ENCODE measurements at places on chromosomes 3 and 15. TPM values are rescaled to one million over a fixed set of nuclear protein-coding genes. Genes with fewer than 3 reads are reported as not detected.

TICRR gene
- total RNA-seq = 4.8 TPM

ENTPD3 gene
- not detected for total RNA-seq

MESP1 gene
- not detected for total RNA-seq

CELSR3 gene
- total RNA-seq = 7.6 TPM

COL8A1 gene
- total RNA-seq = 5.6 TPM

KNL1 gene
- 9.5 TPM for total RNA-seq

OR5K4 gene
- total RNA-seq = not detected

ZBBX gene
- total RNA-seq = 3.2 TPM

PPP1R14D gene
- total RNA-seq = not detected

MINAR1 gene
- 5.3 TPM for total RNA-seq

LIPC gene
- total RNA-seq = not detected

STRIT1 gene
- total RNA-seq = not detected

TRAK1 gene
- 48.2 TPM for total RNA-seq

AQP9 gene
- not detected for total RNA-seq

ATP13A5 gene
- total RNA-seq = 0.23 TPM

MON1A gene
- 6.1 TPM for total RNA-seq

ADGRG7 gene
- not detected for total RNA-seq

TMEM108 gene
- 14.2 TPM for total RNA-seq

ZXDC gene
- total RNA-seq = 25.4 TPM

SNTN gene
- not detected for total RNA-seq

SLC28A1 gene
- total RNA-seq = not detected

DLEC1 gene
- 0.62 TPM for total RNA-seq

GOLGA8T gene
- total RNA-seq = 0.41 TPM

THAP10 gene
- total RNA-seq = 1.9 TPM

PIK3CB gene
- 14.2 TPM for total RNA-seq

NR2E3 gene
- total RNA-seq = not detected

ALDH1L1 gene
- total RNA-seq = not detected

BNC1 gene
- total RNA-seq = 14.4 TPM

STXBP5L gene
- total RNA-seq = 14.6 TPM

MESP2 gene
- total RNA-seq = 0.33 TPM

SNX4 gene
- 35.6 TPM for total RNA-seq

PLEKHO2 gene
- 33.4 TPM for total RNA-seq

FSTL1 gene
- total RNA-seq = 1,211 TPM

RAB5A gene
- total RNA-seq = 84.5 TPM

ZMYND10 gene
- not detected for total RNA-seq

CHST2 gene
- total RNA-seq = 12.9 TPM

GPR62 gene
- not detected for total RNA-seq

GMNC gene
- total RNA-seq = not detected

TF gene
- 3.9 TPM for total RNA-seq

KNG1 gene
- total RNA-seq = not detected

Measured in endothelial cell (in vitro differentiated cells).